ENCODE measurements at places on chromosomes 12 and 14.

- no peak for DNase-seq
Observed at GRCh38 chr12:71756054-71756690, 1.5 kb downstream of the RAB21 start.

DNA sequence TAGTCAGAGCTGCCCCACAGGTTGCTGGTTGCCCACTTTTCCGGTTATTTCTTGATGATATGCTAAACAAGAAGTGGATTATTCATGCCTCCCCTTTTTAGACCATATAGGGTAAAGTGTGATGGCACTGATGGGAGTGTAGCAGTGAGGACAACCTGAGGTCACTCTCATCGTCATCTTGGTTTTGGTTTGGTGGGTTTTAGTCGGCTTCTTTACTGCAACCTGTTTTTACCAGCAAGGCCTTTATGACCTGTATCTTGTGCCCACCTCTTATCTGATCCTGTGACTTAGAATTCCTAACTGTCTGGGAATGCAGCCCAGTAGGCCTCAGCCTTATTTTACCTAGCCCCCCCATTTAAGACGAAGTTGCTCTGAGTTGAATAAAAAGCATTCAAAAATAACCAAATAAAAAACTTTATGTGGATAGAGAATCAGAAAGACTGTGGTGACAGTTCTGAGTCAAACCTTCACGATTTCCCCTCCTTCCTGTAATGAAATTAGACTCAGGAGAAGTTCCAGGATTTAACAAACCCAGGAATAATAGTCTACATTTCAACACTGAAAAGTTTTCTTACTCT, 144.2 kb downstream of the PAWR start:
- DNase-seq, result no peak

- DNase-seq, result no peak
Observed at GRCh38 chr14:24368562-24369252, 723 bp downstream of the NFATC4 start.

- no peak for DNase-seq
Observed at GRCh38 chr14:103886304-103887169, 39.2 kb upstream of the PPP1R13B start.

GRCh38 chr14:72613231-72613974, 280.5 kb downstream of the DPF3 start:
- DNase-seq, result no peak

- no peak for DNase-seq
Observed at GRCh38 chr12:82082501-82082900, 275.7 kb downstream of the CCDC59 start.

GRCh38 chr12:1890119-1890703, 28.2 kb downstream of the CACNA2D4 start:
- DNase-seq, result no peak

GRCh38 chr14:63277591-63278183, 41.0 kb downstream of the GPHB5 start:
- no peak for DNase-seq

- DNase-seq, result no peak
Observed at GRCh38 chr14:31387091-31387490, 33.3 kb downstream of the HEATR5A start.

- DNase-seq, result no peak
Observed at GRCh38 chr14:31106768-31107167, 80.6 kb upstream of the STRN3 start.

DNA sequence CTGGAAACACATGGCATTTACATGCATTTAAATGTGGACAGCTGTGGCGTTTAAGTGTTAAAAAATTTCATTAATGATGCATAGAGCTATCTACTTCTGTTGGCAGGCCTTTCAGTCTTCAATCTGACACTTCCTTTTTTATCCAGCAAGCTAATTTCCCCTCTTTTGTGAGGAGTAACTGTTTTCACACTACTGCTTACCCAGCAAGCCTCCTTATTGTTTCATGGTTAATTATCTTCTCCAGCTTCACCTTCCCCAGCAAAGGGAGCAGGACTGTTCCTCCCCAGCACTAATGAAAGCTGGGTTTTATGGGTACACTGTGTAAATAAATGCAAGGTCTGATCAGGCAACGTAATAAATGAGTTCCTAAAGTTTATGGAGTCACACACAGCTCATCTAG, 129.4 kb upstream of the NPAS3 start:
- DNase-seq, result no peak

- DNase-seq, result no peak
Observed at GRCh38 chr12:46210873-46211439, 57.9 kb downstream of the SLC38A1 start.

- no peak for DNase-seq
Observed at GRCh38 chr12:5022465-5023061, 21.1 kb upstream of the KCNA5 start.

DNA sequence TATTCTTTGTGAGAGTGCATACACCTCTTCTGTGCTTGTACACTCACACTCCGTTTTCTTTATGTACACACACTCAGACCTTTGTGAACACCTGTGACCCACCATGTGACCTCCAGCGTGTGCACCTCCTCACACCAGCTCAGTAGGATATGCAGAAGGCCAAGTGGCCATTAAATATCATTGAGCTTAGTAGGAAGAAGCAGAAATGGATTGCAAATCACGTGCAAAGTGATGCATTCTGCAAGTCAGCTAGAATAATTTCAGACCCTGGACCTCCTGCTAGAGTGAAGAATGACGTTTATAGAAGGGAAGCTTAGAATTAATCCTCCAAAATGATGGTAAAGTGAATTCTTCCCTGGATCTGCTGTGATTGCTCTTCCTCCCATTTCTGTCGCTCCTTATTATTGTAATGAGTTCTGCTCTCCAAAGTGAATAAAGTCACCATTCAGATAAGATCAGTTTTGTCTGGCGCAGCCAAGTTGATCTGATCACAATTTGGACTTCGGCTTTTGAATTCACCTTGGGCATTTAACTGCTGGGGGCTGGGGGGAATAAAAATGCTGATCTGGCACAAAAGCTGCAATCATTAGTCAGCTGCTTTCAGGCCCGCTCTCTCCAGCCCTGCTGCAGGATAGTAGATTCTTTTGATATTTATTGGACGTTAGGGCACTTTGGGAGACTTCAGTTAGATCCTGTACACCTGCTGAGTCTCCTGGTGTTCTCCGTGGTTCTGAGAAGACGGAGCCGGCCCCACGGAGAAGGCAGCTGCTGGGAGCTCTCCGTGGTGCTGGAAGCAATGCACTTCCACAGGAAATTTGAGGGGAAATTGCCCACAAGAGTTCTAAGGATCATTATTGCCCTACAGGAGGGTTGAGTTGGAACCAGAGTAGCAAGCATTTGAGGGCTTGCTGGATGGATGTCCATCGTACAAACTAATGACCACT, 12.4 kb upstream of the NRXN3 start:
- no peak for DNase-seq

GRCh38 chr12:22361785-22362184, 27.3 kb upstream of the ST8SIA1 start:
- no peak for DNase-seq

DNA sequence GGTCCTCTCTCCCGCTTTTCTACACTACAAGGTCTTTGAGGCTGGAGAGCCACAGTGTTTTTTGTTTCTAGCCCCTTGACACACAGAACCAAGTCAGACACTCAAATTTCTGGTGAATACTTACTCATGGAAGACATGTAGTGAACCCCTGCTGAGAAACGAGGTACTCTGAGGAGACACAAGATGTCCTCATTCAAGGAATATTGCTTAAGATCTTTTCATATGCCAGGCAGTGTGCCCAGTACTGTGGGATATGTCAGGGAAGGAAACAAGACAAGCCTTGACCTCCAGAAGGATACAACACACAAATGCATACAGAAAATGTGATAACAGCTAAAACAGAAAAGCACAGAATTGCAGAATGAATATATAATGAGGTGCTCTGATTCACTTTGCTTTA, 75.9 kb downstream of the TMTC1 start:
- DNase-seq, result no peak

- no peak for DNase-seq
Observed at GRCh38 chr14:80150301-80150700, 61.0 kb downstream of the DIO2 start.

- DNase-seq, result no peak
Observed at GRCh38 chr14:35420036-35420811, 15.7 kb upstream of the NFKBIA start.

DNA sequence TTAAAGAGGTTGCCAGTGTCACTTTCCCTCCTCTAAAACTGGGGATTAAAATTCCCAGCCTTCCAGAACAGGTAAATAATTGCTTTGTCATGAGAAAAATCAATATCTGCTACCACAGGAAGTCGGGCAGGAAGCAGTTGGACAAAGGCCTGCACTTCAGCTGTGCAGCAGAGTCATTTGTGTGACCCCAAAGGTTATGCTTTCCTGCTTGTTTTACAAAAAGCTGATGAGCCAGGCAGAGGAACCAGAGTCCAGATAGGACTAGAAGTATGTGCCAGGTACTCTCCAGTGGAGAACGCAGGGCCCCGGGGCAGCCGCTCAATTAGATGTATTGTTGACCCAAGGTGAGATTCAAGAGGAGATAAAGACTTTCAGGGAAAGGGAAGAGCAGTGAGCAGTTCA, 117.1 kb upstream of the FRMD6 start:
- no peak for DNase-seq

DNA sequence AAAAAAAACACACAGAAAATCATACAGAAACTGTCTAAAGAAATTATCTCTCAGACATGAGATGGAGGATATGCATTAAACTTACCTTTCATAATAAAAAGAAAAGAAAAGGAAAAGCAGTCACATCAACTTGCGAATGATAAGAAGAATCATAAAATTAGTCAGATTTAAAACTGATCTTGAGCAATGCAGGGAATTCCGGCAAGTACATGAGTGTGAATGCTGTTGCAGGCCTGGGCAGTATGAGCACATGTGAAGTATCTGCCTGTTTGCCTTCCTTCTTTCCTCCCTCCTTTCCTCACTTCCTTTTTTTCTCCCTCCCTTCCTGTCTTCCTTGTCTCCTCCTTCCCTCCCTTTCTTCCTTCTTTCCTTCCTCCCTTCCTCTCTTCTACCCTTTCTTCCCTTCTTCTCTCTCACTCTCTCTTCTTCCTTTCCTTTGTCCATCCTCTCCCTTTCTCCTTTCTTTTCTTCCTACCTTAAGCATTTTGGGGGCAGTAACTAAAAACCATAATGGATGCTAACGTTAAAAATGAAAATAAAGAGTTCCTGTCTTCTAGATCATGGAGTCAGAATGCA, 38.5 kb upstream of the SLC6A15 start:
- no peak for DNase-seq

DNA sequence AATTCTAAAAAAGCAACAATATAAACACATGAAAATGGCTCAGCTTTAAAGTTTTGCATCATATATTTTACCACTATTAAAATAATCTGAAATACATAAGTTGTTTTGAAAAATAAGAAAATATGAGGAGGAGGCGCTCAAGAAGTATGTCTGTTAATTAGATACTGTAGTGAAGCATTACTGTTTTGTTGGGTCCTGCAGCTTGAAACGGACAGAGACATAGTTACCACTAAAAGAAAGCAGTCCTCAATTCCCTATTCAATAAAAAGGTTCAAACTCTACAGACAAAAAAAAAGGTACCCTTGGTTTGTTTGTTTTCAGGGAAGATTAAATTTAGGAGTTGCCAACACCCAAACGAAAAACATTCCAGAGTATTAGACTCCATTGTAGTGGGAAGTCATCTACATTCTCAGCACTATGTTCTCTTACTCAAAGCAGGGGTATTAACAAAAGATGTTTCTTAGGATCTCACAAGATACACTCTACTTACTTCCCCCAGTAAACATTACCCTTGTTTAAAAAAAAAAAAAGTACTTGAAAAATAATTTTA, 3.0 kb downstream of the PAWR start:
- no peak for DNase-seq

- no peak for DNase-seq
Observed at GRCh38 chr12:62045211-62045610, 215.0 kb upstream of the USP15 start.

GRCh38 chr14:55410876-55411275, 754 bp downstream of the ATG14 start:
- DNase-seq, result no peak

DNA sequence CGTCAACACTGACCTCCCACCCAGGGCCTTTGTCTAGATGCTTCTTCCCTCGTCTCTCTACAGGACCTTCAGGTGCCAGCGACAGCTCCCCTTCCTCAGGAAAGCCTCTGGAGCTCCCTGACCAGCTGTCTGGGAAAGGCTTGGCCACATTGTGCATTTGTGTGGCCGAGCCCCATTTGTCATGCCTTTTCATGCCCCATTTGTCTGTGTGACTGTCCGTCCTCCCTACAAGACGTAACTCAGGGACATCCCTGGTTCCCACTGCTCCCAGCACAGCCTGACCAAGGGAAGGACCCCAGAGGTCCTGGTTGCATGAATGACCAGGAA, 23.8 kb downstream of the ZFYVE21 start:
- no peak for DNase-seq

- DNase-seq, result no peak
Observed at GRCh38 chr14:96204151-96205058, at the start of gene BDKRB2. BDKRB2 (plus strand) TSS chr14:96204839; CDS start chr14:96237108, 32,269 bp downstream.

DNA sequence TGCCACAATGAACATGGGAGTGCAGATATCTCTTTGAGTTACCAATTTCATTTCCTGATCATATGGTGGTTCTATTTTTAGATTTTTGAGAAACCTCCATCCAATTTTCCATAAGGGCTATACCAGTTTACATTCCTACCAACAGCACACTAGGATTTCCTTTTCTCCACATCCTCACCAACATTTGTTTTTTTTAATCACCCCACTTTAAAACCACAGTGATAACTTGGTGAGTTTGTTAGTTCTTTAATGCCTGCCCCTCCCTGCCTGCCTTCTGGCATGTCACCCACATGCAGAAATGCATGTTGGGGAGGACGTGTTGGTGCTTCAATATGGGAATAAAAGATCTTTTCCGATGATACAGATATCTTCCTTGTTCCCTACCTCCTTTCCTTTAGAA, 167.9 kb downstream of the CAND1 start:
- DNase-seq, result no peak

DNA sequence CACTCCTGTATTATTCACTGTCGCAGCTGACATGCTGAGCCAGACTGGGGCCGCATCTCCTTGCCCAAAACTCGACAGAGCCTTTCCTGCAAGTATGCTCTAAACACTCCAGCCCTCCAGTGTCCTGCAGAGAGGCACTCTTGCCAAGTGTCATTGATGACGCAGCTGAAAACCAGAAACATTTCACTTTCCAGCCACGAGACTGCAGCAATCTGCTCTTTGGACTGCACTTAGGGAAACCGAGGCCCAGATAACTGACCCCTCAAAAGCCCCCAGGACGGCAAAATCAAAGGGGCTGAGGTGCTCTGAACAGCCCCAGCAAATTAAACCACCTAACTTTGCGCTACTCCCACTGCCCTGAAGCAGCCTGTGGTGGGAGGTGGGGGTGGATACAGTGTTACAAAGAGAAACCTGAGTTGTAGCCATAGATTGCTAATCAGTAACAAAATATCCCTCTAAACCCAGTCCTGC, 2.6 kb downstream of the CCDC85C start:
- no peak for DNase-seq

- DNase-seq, result no peak
Observed at GRCh38 chr12:78181544-78182162, 351.0 kb downstream of the NAV3 start.

DNA sequence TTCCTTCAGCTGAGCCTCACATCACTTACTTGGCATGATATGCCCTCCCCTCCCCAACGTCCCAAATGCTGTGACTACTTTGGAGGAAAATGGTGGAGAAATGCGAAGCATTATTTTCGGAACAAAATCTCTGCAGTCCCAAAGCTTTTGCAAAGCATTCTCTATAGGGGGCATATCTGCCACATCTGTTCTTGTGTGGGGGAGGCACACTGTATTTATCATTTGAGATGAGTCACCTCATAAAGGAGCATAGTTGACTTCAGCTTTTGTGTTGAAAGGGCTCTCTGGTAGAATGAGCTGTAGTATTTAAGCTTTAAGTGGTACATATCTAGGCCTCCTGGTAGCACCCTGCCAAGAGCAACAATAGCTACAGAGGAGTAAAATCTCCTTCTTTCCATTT, 447.5 kb downstream of the ADAMTS20 start:
- DNase-seq, result no peak

- no peak for DNase-seq
Observed at GRCh38 chr14:64114166-64114565, 180.0 kb downstream of the ESR2 start.
